Stimulated activated CD4-positive, alpha-beta T cell treated with anti-CD3 and anti-CD28 coated beads, TNF-alpha, amount 100 ng/mL, for 48 hours (primary cell): ENCODE measurements at places on chromosomes 3 and 15.

GRCh38 chr3:42033741-42034140 lies 57.4 kb upstream of the TRAK1 start:
- no peak for DNase-seq

DNA sequence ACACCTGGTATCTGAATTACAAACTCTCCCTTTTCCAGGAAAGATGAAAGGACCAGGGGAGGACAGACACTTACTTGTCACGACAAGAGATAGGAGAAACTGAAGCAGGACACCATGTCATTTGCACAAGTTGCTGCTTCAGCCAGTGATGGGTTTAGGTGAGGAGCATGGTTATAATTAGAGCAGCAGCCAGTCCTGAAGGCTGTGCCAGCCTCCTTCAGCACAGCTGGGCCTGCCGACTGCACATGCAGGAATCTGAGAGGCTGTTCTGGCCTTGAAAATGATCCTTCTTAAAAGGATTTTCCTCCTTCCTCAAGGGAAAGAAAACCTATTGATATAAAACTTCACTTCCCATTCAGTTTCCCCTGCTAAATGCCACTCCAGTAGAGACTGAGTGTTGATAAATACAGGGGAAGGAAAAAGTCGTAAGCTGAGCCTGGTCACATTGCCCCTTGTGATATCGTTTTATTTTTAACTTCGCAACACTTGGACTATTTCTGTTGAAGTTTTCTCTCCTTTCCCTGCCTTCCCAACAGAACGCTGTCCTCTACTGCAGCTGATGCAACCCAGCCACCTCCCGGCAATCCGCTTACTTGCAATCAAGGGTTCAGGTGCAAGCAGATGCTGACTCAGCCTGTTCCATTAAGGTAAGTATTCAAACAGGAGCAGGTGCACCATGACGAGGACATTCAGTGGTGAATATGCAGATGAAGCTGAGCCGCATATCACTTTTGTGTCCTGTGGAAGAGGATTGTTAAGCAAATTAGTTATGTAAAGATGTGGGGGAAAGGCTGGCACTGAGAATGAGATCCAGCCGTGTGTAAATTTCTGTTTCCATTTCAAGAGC lies at the start of gene FBXO40:
Gene FBXO40, plus strand, starts transcription at position 524 of the 847 bp plus-strand sequence. CDS start 27,197 bp downstream, outside the sequence.
- DNase-seq: no peak

GRCh38 chr15:50764461-50765194 lies 878 bp downstream of the SPPL2A start:
- DNase-seq: no peak

DNA sequence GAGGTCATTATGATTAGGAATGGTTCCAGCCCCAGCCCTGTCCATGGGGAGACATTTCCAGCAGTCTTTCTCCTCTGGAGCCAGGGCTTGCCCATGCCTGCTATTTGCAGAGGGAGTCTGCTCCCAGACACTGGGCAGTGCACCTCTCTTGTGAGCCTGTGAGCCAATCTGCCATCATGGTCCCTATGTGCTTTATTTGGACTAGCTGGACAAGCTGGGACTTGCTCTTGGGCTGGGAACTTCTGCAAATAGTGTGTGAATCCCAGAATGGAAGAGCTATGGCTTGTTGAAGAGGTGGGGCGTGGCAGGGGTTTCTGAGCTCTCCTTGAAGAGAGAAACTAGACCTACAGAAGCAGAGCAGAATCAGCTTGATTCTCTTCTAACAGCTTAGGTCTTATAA lies 53.7 kb upstream of the KY start:
- no peak for DNase-seq

GRCh38 chr3:187639927-187640568 lies 30.1 kb downstream of the SST start:
- no peak for DNase-seq
